A549 (cell line): ENCODE measurements at places on chromosomes 13 and 19. TPM values are rescaled to one million over a fixed set of nuclear protein-coding genes. Genes with fewer than 3 reads are reported as not detected.
A peak's percentile ranks its signal among the peaks of the same experiment; 100 is the strongest.

- no peak for DNase-seq
Measured at GRCh38 chr19:13621413-13621812, 115.1 kb upstream of the CACNA1A start.

DNA sequence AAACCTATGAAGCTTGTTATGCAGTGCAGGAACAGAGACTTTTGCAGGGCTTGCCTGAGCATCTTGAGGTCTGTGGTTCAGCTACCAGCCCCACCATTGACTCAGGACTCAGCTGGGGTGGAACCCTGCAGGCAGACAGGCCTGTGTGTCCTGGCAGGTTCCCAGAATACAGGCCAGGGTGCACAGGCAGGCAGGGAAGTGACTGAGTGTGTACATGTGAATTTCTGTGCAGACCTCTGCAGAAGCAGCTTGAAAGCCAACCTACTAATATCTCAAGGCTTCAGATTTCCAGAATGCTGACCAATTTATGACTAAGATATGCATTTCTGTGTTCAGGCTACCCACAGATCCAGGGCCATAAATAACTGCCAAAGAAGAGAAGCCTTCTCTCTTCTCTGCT is 254.4 kb downstream of the DLEU7 start:
- DNase-seq, result no peak

DNA sequence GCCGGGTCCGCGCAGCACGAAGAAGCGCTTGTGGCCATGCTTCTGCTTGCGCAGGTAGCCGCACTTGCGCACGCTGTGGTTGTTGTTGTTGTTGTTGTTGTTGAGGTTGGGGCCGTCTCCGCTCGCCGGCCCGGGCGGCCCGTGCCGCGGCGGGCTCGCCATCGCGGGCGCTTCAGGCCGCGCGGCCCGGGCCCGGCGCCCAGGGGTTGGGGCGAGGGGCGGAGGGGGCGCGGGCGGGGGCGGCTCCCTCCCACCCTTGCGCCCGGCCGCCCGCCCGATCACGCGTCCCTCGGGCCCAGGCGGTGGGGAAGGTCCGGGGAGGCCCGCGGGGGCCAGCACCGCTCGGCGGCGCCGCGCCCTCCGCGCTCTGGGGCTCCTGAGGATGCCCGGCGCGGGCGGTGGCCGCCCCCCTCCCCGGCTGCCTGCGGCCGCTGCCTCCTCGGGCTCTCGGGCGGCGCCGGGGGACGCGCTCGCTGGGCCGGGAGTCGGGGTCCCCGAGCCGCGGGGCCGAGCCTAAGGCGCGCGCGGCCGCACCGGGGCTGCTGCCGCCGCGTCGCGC is 412 bp downstream of the IRS2 start:
- no peak for DNase-seq

- no peak for DNase-seq
Measured at GRCh38 chr13:108851660-108852059, 222.2 kb downstream of the MYO16 start.

DNA sequence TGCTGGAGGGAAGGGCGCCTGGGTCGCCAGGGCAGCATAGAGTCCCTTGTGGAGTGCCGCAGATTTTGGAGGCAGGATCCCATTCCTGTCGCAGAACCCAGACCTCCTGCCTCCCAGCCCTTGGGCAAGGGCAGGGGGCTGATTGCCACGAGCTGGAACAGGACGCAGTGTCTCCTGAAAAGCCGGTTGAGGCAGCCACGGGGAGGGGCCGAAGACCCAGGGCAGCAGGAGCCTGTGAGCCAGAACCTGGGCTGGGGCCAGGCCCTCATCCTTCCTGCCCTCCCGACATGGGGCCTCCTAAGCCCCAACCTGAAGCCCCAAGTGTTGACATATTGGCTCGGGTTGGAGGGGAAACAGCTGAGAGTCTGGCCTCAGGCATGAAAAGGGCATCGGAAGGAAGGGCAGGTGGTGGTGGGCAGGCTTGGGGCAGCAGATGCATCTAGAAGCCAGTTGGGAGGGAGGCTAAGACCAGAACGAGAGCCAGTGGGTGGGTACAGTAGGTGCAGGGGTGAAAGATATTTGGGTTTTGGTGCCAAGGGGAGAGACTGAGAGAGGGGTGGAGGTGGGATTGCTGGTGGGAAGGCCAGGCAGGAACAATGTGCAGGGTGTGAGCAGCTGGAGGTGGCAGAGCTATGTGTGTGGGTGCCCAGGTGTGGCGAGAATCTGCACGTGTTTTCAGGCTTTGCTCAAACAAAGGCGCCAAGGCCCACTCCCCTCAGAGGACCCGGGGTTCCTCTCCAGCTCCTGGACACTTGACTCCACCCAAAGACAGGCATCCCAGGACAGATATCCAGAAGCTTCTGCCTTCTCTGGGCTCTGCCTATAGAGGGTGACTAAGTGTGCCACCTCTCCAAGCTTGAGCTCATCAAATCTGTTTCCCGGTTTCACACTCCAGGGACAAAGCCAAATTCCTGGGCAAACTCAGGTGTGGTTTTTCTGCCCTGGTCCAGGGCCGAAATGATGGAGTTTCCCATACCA is 1.4 kb upstream of the SBSN start:
- no peak for DNase-seq

DNA sequence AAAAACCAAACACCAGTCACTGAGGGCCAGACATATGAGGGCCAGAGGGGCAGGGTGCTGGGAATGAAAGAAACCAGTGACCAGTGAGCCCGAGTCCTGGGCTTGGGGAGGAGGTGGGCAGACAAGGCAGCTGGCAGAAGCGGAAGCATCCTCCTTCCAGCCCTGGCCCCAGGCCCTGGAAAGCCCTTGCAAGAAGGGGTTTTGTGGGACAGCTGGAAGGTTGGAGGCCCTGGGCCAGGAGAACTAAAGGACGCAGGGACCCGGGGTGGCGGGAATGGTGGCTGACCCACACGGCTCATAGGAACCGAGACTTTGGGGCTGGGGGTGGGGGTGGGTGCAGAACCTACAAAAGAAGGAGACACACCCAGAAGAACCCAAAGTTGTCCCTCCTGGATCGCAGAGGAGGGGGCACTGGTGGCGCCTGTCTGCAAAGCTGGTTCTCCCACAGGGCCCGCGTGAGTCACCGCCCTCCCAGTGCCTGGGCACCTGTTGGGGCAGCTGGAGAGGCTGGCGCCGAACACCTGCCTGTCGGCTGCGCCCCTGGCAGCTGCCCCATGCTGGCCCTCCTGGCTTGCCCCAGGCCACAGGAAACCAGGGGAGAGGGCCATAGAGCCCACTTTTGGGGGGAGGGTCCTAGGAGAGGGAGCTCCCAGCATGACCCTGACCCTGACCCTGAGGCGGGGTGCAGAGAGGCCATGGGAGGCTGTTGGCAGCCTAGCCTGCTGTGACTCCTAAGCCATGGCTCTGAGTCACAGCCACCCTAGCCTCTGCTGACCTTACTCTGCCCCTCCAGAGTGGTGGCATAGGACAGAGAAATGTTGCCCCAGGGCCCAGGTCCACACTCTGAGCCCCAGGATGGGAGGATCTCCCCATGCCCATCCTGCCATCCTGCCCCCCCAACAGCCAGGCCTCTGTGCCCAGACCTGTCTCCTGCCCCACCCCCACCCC is 802 bp downstream of the DMPK start:
- peak; percentile 57 for DNase-seq

The SPIB gene
- 0.03 to 0.54 TPM (median 0.12 TPM) in 3 replicates for polyA plus RNA-seq

The NLRP4 gene
- polyA plus RNA-seq, result 0.04 TPM in 1 of 3 replicates, not detected in the others

DNA sequence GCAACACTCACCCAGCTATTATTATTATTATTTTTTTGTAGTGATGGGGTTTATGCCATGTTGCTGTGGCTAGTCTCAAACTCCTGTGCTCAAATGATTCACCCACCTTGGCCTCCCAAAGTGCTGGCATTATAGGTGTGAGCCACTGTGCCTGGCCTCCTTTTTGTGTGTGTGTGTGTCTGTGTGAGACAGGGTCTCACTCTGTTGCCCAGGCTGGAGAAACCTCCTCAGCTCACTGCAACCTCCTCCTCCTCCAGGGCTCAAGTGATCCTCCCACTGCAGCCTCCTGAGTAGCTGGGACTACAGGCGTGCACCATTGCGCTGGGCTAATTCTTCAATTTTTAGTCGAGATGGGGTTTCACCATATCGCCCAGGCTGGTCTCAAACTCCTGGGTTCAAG is 3.6 kb upstream of the MYDGF start:
- no peak for DNase-seq

The RUBCNL gene
- not detected in 3 replicates for polyA plus RNA-seq

The SRRM5 gene
- 0.44 to 0.55 TPM (median 0.50 TPM) in 3 replicates for polyA plus RNA-seq

The DCT gene
- not detected in 3 replicates for polyA plus RNA-seq

DNA sequence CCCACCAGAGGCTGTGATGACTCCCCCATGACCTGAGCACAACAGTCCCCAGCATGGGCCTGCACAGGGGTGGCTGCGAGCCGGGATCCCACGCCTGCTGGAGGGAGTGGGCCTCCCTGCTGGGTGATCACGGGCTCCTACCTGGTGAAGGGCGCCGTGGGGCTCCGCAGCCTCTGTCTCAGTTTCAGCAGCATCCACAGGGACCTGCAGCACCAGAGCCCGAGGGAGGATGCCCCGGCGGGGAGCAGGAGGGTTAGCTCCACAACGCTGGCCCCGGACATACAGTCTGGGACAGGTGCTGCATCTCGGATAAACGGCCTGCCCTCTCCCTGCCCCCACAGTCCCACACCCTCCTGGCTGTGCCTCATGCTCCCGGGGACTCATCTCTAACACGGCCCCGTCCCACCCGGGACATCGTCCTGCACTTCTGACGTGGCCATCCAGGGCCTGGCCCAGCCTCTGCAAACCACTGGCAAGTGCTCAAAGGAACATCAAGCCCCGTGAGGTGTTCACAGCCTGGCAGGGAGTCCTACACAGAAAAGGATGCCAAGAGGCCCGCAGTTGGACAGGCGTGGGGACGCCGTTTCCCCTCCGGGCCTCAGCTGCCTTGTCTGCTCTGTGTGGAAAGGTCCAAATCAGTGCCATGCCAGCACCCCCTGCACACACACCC is 10.5 kb downstream of the PEX11G start:
- DNase-seq, result no peak

The ZSCAN18 gene
- 2.3 to 3.3 TPM (median 2.6 TPM) in 3 replicates for polyA plus RNA-seq

DNA sequence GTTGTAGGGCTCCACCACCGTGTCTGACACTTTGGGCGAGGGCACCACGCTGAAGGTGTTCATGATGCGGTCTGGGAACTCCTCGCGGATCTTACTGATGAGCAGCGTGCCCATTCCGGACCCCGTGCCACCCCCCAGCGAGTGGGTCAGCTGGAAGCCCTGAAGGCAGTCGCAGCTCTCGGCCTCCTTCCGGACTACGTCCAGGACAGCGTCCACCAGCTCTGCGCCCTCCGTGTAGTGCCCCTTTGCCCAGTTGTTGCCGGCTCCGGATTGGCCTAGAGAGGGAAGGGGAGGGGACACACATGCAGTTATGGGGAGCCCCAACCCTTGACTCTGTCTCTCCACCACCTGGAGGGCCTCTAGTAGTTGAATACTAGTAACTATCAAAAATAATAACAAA is 6.2 kb downstream of the TUBB4A start:
- DNase-seq, result no peak

DNA sequence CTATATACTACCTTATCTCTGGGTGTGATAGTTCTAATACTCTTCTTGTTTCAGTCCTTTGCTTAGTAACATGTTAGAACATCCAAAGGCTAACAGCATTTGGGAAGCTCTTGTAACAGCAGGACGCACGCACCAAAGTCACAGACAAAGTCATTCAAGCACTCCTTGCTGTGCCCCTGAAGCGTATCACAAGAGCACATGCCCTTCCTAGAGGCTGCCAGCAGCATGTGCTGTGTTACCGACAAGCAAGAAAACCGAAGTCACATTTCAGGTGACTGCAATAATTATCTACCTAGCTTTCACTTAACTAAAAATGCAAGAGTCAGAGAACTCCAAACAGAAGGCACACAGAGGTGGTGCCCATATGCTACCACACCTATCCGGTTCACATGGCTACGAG is 194.1 kb downstream of the KLF12 start:
- no peak for DNase-seq
